ENCODE measurements at places on chromosomes 7 and 10. TPM values are rescaled to one million over a fixed set of nuclear protein-coding genes. Genes with fewer than 3 reads are reported as not detected.

MYH16 gene
- not detected for total RNA-seq

DNA sequence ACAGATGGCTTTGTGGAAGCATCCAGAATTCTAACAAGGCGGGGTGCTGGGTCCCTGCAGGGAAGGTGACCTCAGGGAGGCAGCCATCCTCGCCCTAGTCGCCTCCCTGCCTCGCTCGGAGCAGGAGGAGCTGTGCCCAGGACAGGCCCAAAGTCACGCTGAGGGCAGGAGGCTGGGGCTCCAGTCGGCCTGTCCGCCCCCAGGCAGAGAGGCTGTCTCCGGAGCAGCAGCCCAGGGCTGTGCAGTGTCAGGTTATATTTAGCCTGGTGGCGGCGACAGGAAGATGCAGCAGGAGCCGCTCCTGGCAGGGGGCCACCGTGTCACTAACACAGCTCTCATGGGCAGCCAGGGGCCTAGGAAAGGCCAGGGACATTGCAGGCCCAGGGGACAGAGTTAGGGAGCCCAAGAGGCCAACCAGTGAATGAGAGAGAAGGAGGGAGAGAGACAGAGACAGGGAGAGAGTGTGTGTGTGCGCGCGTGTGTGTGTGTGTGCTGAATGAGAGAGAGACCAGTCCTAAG, 13.5 kb downstream of the KCNH2 start:
- DNase-seq: peak; percentile 45

DNA sequence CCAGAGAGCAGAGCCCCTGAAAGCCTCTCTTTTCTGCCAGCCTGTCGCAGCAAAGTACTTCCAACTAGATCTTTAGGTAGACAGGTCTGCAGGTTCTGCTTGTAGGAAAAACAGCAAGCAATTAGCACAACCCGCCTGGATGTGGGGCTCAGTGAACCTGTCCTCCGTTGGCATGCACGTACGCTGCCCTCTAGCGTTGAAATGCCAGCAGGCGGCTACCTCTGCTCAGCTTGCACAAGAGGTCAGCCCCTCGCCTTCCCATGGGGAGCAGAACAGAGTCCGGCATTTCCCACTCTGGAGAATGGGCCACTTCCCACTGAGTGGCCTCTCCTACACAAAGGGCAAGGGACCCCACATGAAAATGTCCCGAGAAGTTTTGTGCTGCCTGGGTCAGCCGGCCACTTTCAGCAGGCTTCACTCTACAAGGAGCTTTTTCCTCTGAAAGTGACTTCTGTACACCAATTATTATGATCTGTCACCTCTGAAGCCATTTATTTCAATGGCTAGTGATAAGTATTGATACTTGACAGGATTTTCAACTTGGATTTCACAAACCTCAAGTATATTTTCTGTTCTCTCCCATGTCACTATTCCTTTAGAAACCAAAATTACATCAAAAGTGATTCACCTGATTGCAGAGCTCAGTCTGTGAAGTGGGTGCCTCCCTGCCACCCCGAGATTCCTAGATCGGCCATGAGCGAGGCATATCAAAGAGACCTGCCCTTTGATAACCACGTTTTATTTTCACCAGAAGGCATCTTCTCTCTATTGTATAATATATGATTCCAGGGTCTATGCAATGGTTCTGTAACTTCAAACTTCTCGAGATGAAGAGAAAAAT, 56.7 kb downstream of the JCAD start:
- peak; percentile 64 for DNase-seq

GRCh38 chr10:49158404-49158803, 24.6 kb upstream of the FAM170B start:
- DNase-seq: no peak

DNA sequence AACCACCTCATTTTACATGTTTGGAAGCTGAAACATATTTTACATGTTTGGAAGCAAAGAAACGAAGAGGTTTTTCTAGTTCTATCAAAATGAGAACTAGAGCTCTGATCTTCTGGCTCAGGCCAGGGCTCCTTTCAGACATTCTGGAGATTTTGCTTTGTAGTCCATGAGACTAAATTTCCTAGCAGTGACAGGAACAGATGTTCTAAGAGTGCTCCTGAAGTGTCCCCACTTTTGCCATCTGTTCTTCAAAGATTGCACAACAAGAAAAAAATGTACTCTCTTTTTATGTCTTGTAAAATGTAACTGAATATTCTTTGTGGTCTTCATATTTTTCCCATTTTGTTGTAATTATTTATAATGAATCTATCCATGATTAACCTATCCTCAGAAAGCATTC, 196.4 kb upstream of the PCLO start:
- peak; percentile 48 for DNase-seq
